ENCODE measurements at places on chromosomes 3 and 15. TPM values are rescaled to one million over a fixed set of nuclear protein-coding genes. Genes with fewer than 3 reads are reported as not detected.

- DNase-seq, result no peak
These were observed 23.3 kb downstream of the CTSH start for GRCh38 chr15:78921517-78921916.

DNA sequence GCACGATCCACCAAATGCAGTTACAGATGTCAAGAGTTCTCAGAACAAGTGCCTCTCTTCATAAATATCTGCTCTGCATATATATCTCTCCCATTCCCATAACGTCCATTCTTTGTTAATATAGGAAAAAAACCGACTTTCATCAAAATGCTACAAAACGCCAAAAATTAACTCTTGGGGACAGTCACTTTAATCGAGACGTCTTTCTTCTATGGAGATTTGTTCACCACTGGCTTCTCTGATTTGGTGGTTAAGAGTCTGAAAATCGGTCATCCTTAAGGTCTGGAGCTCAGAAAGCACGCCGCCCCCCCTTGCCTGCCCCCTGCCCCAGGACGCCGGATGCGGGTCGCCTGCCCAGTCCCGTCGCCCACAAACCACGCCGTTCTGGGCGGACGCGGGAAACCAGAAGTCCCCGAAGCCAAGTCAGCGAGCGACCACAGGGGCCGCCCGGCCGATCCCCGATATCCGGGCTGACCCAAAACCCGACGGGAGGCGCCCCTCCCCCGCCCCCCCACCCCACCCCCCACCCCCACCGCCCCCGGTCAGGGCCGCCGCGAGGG lies 252.7 kb downstream of the TJP1 start:
- no peak for DNase-seq

NR1I2 gene
- total RNA-seq, result 0.40 TPM

ZNF80 gene
- total RNA-seq, result 0.23 TPM

SPINK8 gene
- total RNA-seq, result not detected

DNA sequence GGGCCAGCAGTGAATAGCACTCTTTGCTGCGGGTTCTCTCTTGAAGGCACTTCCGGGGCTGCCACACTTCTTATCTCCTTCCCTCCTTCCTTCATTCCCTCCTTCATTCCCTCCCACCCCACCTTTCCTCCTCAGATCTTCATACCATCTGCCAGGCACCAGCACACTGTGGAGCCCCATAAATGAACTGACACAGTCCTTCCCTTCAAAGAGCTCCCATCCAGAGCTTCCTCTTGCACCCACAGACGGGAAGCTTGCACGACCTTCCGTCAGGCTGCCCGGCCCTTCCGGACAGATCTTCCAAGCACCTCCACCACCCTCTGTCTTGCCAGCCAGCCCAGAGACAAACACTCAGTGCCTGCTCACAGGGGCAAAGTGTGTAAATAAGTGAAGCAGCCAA lies 65.4 kb upstream of the HERC1 start:
- DNase-seq, result no peak

DNA sequence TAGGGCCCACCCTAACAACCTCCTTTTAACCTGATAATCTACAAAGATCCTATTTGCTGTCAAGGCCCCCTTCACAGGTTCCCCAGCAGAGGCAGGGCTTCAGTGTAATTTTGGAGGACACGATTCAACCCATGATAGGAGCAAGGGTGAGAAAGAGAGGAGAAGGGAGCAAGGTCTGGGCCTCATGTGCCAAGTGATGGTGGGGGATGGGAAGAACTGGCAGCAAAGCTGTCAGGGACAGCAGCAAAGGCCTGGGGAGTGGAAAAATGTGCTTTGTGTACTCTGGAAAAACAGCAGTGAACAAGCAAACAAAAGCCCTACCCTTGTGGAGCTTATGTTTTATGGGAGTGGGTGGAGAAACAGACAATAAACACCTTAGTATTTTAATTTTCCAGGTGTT lies 2.7 kb upstream of the GALNT15 start:
- no peak for DNase-seq

Data from activated CD4-positive, alpha-beta T cell treated with anti-CD3 and anti-CD28 coated beads for 36 hours (primary cell).